ENCODE measurements at places on chromosomes 3 and 15. TPM values are rescaled to one million over a fixed set of nuclear protein-coding genes. Genes with fewer than 3 reads are reported as not detected.

The IQCF5 gene
- not detected for total RNA-seq

The ITIH1 gene
- total RNA-seq = not detected

The ACP3 gene
- total RNA-seq = not detected

The CSTA gene
- not detected for total RNA-seq

The BUB1B gene
- total RNA-seq = 91.0 TPM

DNA sequence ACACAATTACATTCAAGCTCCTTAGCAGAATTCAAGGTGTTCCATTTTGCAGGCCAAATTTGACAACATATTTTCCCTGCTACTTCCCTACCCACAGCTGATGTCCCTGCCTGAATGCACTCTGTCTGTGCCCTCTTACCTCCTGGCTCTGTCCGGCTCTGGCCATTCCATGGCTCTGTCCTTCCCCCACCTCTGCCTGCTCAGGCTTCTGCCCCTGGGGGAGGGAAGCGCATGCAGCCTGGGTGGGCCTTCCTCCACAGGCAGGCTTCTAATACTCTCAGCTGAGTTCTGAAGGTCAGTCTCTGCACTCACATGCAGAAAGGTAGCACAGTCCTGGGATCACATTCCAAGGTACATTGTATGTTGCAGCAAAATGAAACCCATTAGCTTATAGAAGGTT lies 113.6 kb upstream of the CACNA2D3 start:
- no peaks in the 10 kb centered on the region for H3K36me3 ChIP-seq
- no peak overlapping the region for H3K27ac ChIP-seq
- no peak for DNase-seq

DNA sequence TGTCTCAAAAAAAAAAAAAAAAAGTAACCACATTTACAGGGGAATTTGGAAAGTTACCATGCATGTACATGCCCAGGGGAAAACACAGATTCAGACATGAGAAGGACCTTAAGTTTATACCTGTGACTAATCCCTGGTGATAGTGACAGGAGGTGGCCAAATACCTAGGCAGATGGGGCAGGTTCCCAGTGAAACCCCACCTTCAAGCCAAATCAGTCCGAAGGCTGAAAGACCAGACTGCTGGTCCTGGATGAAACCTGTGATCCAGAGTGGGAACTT lies 15.8 kb downstream of the SPCS1 start:
- no peak overlapping the region for H3K27ac ChIP-seq
- H3K4me1 ChIP-seq = no peaks in the 10 kb centered on the region
- H3K36me3 ChIP-seq = peaks cover 3% of the 10 kb centered on the region
- no peak overlapping the region for H3K4me3 ChIP-seq
- H3K27me3 ChIP-seq = no peaks in the 10 kb centered on the region

- H3K4me3 ChIP-seq = no peak overlapping the region
- peaks cover 14% of the 10 kb centered on the region for H3K4me1 ChIP-seq
- no peak for DNase-seq
- H3K36me3 ChIP-seq = peaks cover 49% of the 10 kb centered on the region
- no peak overlapping the region for H3K27ac ChIP-seq
Observed at GRCh38 chr3:49279376-49279775, 2.3 kb upstream of the C3orf62 start.

- no peak overlapping the region for H3K27ac ChIP-seq
- no peaks in the 10 kb centered on the region for H3K4me1 ChIP-seq
- H3K36me3 ChIP-seq = no peaks in the 10 kb centered on the region
- DNase-seq = no peak
- H3K27me3 ChIP-seq = no peaks in the 10 kb centered on the region
- no peak overlapping the region for H3K4me3 ChIP-seq
Observed at GRCh38 chr3:191919491-191920026, 458.6 kb downstream of the PYDC2 start.

- peaks cover 6% of the 10 kb centered on the region for H3K27me3 ChIP-seq
- H3K27ac ChIP-seq = no peak overlapping the region
- no peak for DNase-seq
- H3K4me3 ChIP-seq = no peak overlapping the region
Observed at GRCh38 chr3:51869304-51869703, 6.1 kb downstream of the IQCF5 start.
